Activated T-helper 1 cell treated with anti-CD3 and anti-CD28 coated beads, Interleukin-2, amount 50 U/mL, for 16 hours (primary cell): ENCODE measurements at places on chromosomes 11 and 22.

DNA sequence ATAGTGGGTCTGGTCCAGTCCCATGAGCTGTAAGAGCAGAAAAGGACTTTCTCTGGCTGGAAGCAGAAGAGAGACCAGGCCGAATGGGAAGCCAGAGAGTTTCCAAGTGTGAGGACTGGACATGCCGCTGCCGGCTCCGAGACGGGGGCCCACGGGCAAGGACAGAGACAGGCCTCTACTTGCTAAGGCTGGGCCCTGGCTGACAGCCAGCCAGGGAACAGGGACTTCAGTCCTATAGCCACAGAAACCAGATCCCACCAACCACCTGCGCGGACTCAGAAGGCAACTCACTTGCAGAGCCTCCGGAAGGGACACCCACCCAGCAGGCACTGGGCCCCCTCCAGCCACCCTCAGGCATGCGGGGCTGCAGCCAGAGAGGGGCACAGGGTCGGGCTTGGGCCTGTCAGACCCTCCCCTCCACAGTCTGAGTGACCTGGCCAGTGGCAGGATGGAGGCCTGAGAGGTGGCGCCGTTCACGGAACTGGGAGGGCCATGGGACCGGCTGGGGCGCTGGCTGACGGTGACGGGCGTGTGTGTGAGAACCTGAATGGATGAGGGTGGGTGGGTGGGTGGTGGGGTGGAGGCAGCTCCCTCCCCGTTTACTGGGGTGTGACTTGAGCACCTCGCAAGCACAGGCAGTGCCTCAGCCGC lies 47.8 kb upstream of the A4GALT start:
- DNase-seq, result no peak

- no peak for DNase-seq
Observed at GRCh38 chr22:30864441-30865420, 103.8 kb downstream of the MORC2 start.

DNA sequence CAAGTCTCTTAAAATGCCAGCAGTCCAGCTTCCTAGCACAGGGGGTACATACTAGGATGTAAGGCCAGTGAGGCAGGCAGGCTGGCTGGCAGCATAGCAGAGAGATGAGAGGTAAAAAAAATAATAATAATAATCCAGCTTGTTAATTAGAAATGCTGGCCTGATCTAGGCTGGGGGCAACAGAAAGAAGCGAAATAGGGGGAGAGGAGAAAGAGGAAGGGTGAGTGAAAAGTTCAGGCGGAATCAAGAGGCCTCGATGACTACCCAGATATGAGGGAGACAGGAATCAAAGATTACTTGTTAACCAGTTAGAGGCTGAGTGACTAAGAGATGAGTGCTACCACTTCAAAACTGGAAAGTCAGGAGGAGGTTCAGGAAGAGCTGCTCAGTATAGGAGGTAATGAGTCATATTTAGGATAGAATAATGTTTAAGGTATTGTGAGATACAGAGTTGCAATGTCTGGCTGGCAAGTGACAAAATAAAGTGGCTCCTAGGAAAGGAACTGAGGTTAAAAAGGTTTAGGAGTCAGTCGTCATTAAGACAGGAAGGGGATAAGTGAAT lies 2.8 kb downstream of the ALKBH8 start:
- DNase-seq, result no peak

GRCh38 chr11:30254307-30255298 lies 23.8 kb downstream of the FSHB start:
- no peak for DNase-seq

- DNase-seq, result no peak
Observed at GRCh38 chr11:108559904-108560303, 33.7 kb downstream of the EXPH5 start.

DNA sequence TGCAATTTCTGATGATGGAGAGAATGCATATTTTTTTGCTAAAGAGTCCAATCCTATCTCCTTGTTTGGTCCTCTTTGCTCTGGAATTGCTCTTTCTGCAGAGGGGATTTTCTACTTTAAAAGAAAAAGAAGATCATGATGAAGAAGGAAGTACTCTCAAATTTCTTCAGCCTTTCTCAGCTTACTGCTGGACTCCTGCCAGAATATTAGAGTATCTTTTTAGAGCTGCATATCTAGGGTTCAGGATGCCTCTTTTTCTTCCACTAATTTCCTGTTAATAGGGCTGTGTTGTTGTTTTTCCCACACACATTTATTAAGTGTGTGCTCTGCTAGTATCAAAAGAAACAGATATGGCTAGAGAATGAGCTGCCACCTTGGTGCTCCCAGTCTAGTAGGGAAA lies 18.2 kb downstream of the UBASH3B start:
- DNase-seq, result no peak

DNA sequence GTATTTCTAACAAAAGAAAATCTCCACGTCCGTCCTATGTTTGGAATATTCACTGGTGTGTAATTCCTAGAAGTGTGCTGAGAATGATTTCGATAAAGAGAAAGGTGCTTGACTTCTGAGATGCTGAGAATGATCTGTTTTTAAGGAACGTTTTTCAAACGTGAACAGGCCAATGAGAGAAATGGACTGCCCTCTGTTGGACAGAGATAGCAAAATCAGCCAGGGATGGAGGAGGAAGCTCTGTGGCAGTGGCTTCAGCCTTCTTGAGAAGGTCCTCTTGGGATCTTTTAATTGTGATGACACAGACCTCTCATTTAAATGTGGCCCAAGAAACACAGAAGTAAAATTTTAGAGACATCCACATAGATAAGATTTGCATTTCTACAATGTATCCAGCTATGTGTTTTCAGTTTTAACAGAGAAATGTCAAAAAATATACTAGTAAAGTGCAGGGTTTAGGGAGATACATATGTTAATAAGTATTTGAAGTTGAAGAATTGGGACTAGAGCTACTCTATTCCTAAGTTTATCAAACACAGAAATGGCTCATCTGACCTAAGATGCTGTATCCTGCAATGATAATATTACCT lies 84.0 kb upstream of the RCN1 start:
- DNase-seq, result no peak

GRCh38 chr22:46845296-46846149 lies 83.1 kb downstream of the TBC1D22A start:
- no peak for DNase-seq

DNA sequence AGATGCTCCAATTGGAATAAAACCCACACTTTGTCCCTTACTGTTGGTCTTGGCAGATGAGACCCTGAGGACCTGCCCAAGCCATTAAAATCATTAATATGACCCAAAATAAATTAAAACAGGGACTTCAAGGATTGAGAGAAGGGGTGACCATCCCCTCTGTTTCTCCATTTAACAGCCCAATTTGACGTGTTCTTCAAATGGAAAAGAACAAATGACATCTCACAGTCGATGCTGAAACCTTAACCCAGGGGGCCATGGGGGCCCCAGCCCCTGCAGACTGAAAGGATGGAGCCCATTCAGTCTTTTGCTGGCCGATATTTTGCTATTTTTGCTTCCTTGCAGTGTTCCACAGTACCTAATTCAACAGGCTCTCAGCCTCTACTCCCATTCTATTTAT lies 20.5 kb downstream of the ZNF74 start:
- DNase-seq, result no peak

- DNase-seq, result no peak
Observed at GRCh38 chr11:61916737-61917333, 531 bp downstream of the RAB3IL1 start.

DNA sequence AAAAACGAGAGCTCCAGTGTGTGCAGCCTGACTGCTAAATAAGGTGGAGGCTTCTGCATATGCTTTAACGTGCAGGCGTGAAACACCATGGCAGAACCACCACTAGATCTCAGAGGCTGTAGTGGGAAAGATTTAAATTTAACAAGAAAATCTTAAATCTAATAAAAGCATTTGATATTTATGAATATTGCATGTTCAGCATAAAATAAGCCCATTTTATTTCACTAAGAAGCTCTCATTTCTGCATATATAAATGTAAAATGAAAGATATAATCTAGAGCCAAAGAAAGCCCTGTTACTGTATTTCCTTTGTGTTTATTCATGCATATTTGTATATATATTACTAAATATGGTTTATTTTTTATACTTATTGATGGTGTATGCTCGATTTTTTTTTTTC lies 188.3 kb downstream of the DDX10 start:
- no peak for DNase-seq

DNA sequence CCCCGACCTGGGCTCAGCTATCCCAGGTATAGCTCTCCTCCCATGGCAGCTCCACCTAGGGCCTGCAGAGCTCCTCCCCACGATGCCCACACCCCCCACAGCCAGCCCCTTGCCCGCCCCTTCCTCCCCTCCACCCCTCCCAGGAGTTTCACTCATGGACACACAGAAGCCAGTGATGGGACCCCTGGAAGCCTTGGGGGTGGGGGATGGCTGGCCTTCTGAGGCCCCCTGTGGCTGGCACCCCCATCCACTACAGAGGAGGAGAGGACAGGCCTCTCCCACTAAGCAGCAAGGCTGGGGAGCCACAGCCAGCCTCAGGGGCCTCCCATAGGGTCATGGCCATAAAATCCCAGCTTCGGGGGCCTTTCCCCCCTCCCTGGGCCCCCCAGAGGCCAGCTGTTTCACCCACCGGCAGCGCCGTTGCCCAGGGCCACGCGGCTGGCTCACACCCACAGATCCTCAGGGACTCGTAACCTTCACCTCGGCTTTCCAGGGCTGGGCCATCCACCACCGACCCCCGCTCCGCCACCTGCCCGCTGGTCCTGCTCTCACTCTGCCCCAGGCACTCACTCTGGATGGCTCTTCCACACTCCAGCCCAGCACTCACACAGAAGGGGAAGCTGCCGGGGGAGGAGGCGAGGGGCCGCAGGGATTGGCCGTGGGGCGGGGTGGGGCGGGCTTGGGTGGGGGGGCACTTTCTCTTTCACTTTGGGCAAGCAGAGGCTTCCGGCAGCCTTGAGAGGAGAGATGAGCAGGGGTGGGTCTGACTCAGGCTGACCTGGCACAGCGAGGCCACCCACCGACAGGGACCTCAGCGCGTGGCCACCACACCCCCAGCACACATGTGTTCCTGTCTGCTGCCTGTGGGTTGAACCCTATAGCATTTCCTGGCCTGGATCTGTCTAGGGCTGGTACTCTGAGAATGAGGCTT lies 2.2 kb downstream of the SLC25A22 start:
- DNase-seq, result peak; percentile 44

DNA sequence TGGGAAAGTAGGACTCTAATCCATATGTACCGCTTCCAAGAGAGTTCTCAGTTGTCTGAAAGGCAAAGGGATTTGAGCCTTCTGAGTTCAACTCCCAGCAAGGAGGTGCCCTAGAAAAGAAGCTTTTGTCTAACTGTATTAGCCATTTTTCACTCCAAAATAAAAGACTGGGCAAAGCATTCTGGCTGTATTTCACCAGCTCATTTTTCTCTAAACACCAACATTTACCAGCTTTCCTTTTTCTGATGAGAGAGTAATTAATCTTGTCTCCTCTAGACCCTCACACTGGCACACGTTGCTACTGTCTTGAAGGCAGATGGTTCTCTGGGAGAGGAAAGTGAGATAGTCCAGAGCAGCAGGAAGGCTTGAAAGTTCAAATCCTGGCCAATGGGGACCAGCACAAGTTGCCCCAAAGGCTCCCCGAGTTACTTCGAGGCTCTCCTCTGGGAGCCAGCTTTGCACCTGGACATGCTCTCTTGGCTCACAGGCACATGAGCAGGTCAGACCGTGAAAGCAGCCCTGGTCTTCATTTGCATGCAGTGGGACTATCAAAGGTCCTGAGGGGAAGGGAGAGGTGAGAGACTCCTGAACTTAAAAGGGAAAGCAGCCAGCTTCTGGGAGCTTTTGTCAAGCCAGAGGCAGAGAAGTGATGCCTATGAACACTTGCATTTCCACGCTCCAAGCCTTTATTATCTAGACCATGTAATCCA lies 100.0 kb downstream of the NTM start:
- DNase-seq, result no peak

- DNase-seq, result no peak
Observed at GRCh38 chr11:105975128-105975527, 46.9 kb downstream of the MSANTD4 start.

GRCh38 chr22:18085188-18085587 lies 7.4 kb downstream of the PEX26 start:
- DNase-seq, result no peak

DNA sequence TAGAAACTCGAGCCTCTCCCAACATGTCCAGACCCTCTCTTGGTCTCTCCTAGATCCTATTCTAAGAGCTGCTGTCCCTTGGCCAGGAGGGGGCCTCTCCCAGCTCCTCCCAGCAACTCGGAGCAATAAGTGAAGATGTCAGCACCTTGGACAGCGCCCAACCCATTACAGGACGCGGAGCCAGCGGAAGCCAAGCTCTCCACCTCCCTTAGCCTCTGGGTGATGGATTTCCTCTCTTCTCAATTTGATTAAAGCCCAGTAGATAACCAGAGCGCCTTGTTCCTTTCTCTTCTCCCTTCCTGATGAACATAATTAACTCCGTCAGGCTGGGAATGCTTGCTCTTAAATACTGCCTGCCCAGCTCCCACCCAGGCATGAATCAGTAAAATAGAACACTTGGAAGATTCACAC lies 26.2 kb upstream of the TPBGL start:
- peak; percentile 38 for DNase-seq

GRCh38 chr22:22043296-22044078 lies 60.9 kb upstream of the TOP3B start:
- no peak for DNase-seq

DNA sequence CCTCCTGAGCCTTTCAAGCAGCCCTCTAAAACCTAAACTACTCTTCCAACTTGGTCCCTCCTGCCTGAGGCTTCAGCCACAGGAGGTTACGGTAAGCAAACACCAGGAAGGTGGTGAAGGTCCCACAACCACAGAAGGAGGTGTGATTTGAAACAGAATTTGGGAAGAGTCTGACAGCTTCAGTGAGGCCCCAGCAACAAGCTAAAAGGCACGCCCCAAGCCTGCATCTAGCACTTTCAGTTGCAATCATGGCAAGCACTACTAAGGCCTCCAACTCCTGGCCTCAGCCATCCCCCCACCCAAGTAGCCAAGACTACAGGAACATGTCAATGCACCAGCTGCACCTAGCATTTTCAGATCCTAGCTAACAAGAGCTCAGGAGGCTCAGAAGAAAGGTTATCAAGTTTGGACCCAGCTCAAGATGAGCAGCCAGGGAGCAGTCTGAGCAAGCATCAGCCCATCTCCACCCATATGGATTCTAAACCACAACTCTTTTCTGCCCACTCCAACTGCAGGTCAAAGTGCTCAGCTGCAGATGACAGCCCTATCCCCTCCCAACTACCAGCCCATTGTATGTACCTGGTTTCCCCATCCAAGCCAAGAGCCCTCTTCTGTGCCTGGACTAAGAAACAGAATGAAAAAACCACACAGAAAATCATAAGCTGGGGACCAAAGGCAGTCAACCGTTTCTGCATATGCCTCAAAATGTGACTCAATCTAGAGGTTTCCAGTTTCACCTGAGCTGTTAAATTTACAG lies 10.4 kb upstream of the AHNAK start:
- no peak for DNase-seq

DNA sequence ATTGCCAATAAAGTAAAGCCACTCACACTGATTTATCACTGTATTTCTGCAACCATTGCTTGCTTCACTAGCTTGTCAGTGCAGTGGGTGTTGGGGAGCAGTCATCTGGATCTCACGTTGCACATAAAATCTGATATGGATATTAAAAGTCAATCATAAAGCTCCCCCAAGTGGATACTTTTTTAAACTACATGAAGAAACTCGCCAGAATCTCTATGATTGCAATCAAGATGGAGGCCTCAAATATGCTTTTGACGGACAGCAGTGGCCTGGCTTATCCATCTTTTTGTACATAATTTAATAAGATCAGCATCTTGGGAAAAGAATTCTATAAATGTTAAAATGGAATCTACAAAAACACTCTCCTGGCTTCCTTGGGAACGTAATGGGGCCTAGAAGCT lies 137.7 kb downstream of the WT1 start:
- no peak for DNase-seq
